ENCODE measurements at places on chromosomes 3 and 15.
A peak's percentile ranks its signal among the peaks of the same experiment; 100 is the strongest.

DNA sequence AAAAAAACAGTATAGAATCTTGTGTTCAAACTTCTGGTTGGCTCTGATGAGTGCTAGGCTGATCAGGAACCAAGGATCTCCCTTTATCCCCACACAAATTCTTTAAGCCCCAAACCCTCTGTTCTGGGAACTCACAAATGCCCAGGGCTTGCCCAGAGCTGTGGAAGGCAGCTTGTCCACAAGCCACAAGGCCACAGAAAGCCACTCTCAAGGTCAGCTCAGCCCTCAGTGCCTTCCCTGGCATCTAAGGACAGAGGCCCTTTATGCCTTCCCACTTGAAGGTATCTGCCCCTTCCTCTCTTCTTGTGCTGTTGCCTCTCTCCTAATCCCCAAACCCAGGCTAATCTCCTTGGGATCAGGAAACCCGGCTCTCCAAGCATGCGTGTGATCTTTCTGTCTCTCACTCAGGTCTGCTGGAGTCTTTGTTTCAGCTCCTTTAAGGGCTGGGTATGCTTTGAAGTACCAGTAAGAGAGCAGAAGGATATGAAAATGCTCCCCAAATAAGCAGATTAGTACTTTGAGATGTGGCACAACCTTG lies 145.0 kb upstream of the TRIM42 start:
- DNase-seq = no peak

DNA sequence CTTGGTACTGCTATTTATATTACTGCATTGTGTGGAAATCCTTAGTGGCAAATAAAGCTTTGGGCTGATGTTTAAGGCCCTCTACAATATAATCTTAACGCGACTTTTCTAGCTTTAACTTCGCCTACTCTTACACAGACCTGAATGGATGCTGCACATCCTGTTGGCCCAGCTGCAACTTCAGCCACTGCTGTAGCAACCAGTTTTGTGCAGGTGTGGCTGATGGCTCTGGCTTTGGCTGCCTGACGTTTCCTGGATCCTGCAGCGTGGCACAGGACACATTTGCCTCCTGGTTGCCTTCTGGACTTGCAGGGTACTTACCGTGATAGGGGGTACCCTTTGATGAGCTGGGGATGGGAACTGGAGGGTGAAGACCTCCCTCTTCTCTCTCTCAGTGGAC lies 20.2 kb upstream of the ERICH6 start:
- DNase-seq = no peak

GRCh38 chr3:51389423-51390183 lies 1.5 kb upstream of the RBM15B start:
- DNase-seq = peak; percentile 52

DNA sequence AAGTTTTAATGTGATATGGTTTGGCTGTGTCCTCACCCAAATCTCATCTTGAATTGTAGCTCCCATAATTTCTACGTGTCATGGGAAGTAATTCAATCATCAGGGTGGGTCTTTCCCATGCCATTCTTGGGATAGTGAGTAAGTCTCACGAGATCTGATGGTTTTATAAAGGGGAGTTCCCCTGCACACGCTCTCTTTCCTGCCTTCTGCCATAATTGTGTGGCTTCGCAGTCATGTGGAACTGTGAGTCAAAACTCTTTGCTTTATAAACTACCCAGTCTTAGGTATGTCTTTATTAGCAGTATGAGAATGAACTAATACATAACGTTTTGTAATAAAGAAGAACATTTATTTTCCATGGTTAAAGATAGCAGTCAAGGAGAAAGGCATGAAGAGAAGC lies 39.2 kb upstream of the GOLIM4 start:
- DNase-seq = no peak

DNA sequence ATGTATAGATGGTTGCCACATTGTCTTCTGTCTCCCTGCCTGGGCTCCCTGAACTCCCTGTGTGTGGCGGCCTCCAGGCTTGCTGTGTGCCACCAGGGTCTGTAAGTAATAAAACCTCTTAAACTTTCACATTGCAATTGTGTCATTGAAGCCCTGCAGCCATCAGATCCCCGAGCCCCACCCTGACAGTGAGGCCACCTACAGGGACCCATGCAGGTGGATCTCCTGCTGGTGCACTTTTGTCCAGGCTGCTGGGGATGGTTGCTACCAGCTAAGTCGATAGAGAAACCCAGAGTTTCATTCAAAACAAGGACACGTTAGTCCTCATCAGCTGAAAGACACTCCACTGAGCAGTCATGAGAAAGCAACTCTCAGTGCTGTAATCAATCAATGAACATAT lies 133.6 kb upstream of the PRICKLE2 start:
- no peak for DNase-seq

- DNase-seq = no peak
Measured at GRCh38 chr3:52268036-52268435, 10.4 kb downstream of the WDR82 start.

DNA sequence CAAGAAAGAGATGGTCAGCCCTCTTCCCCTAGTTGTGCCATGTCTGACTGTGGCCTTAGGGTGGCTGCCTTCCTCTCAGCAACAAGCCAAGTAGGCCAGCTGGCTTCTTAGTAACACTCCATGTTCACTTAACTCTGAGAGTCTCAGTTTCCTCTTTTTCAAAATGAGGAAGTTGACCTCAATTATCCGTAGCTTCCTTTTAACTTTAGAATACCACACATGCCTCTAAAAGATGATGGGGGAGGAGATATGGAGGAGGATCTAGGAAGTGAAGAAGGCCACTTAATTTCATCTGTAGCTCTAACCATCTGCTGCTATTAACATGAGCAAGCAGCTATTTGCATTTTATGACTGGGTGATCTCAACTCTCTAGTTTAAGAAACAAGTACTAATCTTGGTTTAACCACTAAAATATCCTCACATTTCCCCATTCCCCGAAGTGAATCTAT lies 32.9 kb downstream of the CD200R1L start:
- DNase-seq = no peak

GRCh38 chr3:156721687-156722618 lies 47.6 kb downstream of the TIPARP start:
- DNase-seq = no peak

- DNase-seq = peak; percentile 37
Measured at GRCh38 chr3:111143-112069, 85.2 kb upstream of the CHL1 start.

- DNase-seq = no peak
Measured at GRCh38 chr15:101535170-101535902, 45.8 kb upstream of the PCSK6 start.

DNA sequence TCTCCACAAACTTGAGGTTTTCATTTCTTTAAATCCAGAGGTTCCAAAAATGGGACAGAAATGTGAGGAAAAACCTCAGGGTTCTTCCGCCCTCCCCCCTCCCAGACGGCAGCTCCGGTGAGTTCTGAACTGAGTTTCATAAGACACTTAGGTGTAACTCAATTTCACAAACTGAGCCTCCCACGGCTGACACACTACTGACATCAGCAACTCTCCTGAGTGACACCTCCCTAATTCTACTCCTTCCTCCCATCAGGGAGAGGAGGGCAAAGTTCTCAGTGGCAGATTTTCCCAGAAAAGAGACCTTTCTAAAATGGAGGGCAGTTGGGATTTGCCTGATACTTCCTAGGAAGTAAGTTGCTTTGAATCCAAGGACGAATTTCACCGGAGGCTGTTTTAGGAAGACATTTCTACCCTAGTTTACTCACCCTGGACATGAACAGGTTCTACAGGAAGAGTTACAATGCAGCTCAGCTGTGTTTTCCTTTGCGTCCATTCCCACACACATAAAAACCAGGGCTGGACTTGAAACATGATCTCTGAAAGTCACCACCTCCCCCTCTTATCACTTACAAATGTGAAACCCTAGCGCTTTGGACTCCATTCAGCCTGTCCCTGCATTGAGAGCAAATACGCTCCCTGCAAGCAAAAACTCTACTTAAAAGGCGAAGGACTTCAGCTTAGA lies 78.1 kb upstream of the LMOD3 start:
- DNase-seq = peak; percentile 22

- DNase-seq = no peak
Measured at GRCh38 chr3:174010907-174011306, 613.4 kb downstream of the NLGN1 start.

DNA sequence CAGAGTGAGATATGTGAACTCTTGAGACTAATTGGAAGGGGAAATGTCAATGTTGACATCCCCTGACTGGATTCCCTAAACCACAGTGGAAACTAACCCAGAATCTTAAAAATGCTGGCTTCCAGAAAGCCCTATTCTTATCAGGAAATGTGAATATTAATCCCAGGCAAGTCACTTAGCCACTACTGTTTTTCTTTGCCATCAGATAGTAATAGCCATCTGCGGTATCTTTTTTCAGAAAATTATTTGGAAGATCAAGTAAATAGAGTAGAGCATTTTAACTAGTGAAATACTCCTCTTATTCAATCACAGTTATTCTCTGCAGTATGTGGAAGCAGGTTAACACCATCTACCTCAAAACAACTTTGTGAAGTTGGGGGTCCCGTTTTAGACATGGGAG lies 318.9 kb downstream of the RORA start:
- no peak for DNase-seq

DNA sequence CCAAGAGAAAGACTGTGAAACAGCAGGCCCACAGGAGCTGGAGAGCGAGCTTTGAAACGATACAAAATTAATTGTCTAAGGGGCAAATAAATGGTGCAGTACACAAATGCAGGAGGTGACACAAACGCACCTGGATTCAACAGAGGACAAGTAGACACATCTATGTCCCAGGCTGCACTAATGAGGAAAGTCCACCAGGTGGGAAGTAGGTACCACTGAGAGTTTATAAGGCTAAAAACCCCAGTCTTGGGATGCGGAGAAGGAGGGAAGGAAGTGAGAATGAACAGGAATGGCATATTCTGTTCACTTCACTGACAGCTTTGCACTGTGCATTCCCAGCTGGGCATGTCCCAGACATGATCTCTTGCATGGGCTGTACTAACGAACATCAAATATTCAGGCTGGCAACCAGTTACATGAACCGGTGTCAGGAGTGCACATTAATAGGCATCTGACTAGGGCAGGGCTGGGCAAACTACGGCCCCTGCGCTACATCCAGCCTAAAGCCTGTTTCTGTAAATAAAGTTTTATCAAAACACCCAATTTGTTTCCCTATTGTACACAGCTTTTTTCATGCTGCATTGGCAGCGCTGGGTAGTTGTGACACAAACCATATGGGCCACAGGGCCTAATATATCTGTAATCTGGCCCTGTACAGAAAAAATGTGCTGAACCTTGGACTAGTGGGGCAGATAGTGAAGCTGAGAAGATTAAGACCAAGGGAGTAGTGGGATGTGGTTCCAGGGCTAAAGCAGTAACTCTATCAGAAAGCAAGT lies 107.0 kb downstream of the IGF2BP2 start:
- DNase-seq = no peak

- DNase-seq = no peak
Measured at GRCh38 chr3:139134678-139135372, 90.1 kb upstream of the PRR23C start.

- DNase-seq = no peak
Measured at GRCh38 chr3:95123104-95123503, 1060.2 kb downstream of the NSUN3 start.

- DNase-seq = no peak
Measured at GRCh38 chr3:125061170-125061569, 5.4 kb upstream of the HEG1 start.

GRCh38 chr3:186305286-186305685 lies 56.7 kb downstream of the DGKG start:
- no peak for DNase-seq

DNA sequence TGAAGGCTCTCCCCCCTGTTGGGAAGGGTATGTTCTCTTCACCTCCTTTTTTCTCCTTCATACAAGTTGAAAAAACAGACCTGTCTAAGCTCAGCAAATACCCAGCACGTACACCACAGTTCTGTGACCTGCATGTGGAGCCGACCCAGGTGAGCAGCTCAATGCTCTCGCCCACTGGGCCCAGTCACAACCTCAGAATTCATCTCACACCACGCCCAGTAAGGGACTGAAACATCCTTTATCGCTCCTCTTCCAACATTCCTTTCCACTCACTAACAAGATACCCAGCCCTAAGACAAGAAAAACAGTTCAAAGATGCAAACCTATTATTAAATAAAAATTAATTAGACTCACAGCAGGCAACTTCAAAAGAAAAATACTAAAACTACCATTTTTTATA lies 68.9 kb downstream of the FOXP1 start:
- no peak for DNase-seq

- DNase-seq = no peak
Measured at GRCh38 chr3:64417816-64418215, 192.6 kb upstream of the PRICKLE2 start.

DNA sequence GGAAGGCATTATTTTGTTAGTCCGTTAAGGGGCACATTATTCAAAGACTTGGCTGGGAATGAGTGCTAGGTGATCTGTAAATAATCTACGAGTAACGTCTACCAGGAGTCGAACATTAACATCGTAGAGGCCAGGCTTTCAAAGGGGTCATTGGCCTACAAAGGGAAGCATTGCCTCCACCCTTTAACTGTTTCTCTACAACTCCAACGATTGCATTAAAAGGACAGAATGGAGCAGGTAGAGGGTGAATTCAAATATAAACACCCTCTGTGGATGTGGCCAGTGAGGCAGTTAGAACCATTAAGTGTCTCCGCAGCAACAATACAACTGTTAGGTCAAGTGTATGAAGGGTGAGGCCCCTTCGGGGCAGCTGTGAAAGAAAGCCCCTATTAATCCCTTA lies 126.0 kb upstream of the LMOD3 start:
- no peak for DNase-seq

DNA sequence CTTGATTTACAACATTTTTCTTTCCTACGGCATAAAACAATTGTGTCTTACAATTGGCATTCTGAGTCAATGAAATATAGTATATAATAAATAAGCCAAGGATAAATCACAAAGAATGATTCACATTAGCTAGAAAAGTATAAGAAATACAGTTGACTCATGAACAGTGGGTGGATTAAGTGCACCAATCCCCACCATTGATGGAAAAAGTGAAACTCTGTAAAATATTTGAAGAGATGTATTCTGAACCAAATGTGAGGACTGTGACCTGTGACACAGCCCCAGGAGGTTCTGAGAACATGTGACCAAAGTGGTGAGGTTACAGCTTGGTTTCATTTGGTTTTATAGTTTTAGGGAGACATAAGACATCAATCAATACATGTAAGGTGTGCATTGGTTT lies 227.5 kb downstream of the ALCAM start:
- no peak for DNase-seq

GRCh38 chr3:48696601-48697000 lies 10.9 kb upstream of the NCKIPSD start:
- DNase-seq = no peak

GRCh38 chr3:45861043-45861719 lies 19.3 kb upstream of the LZTFL1 start:
- DNase-seq = no peak

- peak; percentile 65 for DNase-seq
Measured at GRCh38 chr15:33194704-33195670, at the start of gene FMN1. Gene FMN1, minus strand, starts transcription at chr15:33194714. Its CDS starts 39,800 bp downstream, at chr15:33154914.

GRCh38 chr15:39471785-39472574 lies 108.9 kb upstream of the THBS1 start:
- no peak for DNase-seq

GRCh38 chr3:9037144-9037711 lies 74.0 kb upstream of the RAD18 start:
- DNase-seq = no peak

GRCh38 chr3:133694288-133695268 lies 32.8 kb upstream of the TOPBP1 start:
- DNase-seq = no peak

Data from T47D (cell line).